ENCODE measurements at places on chromosomes 16 and 17.

DNA sequence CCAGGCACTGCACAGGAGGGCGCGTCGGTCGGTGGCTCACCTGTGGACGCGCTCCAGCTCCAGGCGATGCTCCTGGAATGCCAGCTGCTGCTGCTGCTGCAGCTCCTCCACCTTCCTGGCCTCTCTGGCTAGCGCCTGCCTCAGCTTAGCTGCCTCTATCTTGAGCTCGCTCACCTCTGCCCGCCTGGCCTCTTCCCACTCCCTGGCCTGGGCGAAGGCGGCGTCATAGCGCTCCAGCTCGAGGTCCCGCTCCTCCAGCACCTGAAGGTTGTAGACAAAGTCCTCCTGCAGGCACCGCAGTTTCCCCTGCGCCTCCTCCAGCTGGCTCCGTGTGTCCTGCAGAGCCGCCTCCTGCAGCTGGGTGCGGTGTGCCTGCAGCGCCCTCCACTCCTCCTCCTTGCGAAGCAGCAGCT is 11.1 kb downstream of the CCDC57 start:
- no peak overlapping the region for H3K4me3 ChIP-seq
- H3K27me3 ChIP-seq = no peaks in the 10 kb centered on the region
- peaks cover 19% of the 10 kb centered on the region for H3K4me1 ChIP-seq
- no peak overlapping the region for H3K27ac ChIP-seq

DNA sequence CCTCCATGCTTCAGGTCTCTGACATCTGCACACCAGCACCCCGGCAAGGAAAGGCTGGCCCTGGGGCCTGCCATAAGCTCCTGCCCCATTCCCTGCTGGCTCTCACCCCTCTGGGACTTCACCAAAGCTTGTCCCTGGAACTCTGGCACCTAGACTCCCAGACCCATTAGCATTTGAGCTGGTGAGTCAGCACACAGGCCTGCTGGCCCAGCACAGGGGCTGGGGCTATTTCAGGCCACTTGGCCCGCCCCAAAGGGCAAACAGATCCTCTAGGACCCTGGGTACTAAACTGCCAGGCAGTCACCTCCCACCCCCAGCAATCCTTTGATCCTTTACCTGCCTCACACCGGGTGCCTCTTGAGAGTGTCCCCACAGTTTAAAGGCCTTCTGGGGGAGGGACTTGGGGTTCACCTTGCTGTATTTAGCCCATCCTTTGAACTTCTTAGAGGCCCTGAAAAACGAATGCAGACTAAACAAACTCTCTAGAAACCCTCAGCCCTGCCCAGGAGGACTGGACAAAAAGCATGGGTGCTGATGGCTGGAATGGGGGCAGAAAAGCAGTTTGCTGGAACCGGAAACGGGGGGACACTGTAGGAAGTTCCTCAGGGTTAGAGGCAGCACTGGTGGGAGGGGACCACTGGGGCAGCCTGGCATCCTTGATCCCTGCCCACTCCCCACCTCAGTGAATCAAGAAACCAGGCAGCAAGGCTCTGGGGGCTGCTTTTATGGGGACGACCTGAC is 3.2 kb upstream of the SAMD14 start:
- peaks cover 42% of the 10 kb centered on the region for H3K4me1 ChIP-seq
- no peaks in the 10 kb centered on the region for H3K27me3 ChIP-seq
- peaks cover 38% of the 10 kb centered on the region for H3K36me3 ChIP-seq
- no peak for DNase-seq

DNA sequence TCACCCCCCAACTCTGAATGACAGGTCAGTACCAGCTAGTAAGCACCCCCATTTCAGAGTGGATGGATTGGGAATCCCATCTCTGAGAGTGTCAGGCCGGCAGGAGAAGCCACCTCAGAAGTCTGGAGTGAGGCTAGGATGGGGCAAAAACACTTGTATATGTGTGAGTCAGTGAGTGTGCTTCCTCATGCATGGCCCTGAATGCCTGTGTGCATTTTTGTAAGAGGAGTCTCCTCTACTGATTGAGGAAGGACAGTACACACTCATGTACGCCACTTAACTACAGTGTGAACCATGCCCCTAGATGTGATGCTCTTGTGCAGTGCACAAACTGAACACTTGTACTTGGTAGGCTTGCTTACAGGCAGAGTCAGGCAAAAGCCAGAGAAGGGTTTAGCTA is 22.3 kb upstream of the NAGS start:
- no peaks in the 10 kb centered on the region for H3K27me3 ChIP-seq
- H3K27ac ChIP-seq = no peak overlapping the region
- no peaks in the 10 kb centered on the region for H3K36me3 ChIP-seq
- no peak for DNase-seq
- H3K4me3 ChIP-seq = no peak overlapping the region

DNA sequence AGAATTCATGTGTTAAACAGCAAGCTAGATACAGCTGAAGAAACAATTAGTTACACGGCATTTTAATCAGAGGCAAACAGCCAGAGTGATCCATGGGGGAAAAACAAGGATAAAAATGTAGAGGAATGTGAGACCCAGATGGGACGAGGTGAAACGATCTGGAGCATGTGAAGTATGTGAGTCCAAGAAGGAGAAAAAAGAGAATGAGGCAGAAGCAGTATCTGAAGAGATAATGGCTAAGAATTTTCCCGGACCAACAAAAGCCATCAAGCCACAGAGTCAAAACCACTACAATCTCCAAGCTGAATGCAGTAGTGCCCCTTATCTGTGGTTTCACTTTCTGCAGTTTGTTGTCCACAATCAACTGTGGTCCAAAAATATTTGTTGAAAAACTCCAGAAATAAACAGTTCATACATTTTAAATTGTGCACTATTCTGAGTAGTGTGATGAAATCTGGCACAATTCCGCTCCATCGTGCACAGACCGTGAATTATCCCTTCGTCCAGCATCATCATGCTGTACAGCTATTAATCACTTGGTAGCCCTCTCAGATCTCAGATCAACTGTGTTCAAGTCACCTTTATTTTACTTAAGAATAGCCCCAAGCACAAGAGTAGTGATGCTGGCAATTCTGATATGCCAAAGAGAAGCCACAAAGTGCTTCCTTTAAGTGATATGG is 18.8 kb downstream of the MYH10 start:
- H3K4me3 ChIP-seq = no peak overlapping the region
- peaks cover 6% of the 10 kb centered on the region for H3K4me1 ChIP-seq
- H3K27me3 ChIP-seq = no peaks in the 10 kb centered on the region
- no peak for DNase-seq
- H3K27ac ChIP-seq = no peak overlapping the region
- no peaks in the 10 kb centered on the region for H3K36me3 ChIP-seq

- peaks cover 51% of the 10 kb centered on the region for H3K4me1 ChIP-seq
- no peaks in the 10 kb centered on the region for H3K27me3 ChIP-seq
- H3K36me3 ChIP-seq = no peaks in the 10 kb centered on the region
- DNase-seq = no peak
- H3K4me3 ChIP-seq = no peak overlapping the region
- H3K27ac ChIP-seq = no peak overlapping the region
These were observed 133.3 kb downstream of the ZNF778 start for GRCh38 chr16:89350701-89351380.

DNA sequence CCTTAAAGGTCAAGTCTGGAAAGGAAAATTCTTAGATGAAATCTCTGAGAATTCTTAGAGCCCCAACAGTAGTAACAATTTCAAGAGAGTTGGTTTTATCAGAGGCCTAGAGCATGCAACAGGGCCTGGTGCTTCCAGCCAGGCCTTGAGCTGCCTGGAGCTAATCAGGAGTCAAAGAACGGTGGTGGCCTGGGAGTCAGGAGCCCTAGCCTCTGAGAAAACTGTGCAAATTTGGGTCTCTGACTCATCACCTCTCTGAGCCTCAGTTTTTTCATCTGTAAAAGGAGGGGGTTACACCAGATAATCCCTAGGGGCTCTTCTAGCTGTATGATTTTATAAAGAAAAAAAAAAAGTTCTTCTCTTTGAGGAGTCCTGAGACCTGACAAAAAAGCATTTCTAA is 227.3 kb upstream of the RPL38 start:
- no peaks in the 10 kb centered on the region for H3K4me1 ChIP-seq
- H3K4me3 ChIP-seq = no peak overlapping the region
- DNase-seq = no peak
- H3K27me3 ChIP-seq = no peaks in the 10 kb centered on the region
- no peaks in the 10 kb centered on the region for H3K36me3 ChIP-seq
- no peak overlapping the region for H3K27ac ChIP-seq

GRCh38 chr17:29591737-29592608 is 959 bp upstream of the ANKRD13B start:
- H3K4me1 ChIP-seq = peaks cover 79% of the 10 kb centered on the region
- DNase-seq = no peak
- no peaks in the 10 kb centered on the region for H3K36me3 ChIP-seq
- no peaks in the 10 kb centered on the region for H3K27me3 ChIP-seq
- H3K4me3 ChIP-seq = peak overlapping the region; percentile 94
- H3K27ac ChIP-seq = peak overlapping the region; percentile 93

GRCh38 chr16:56836410-56837230 is 28.4 kb upstream of the SLC12A3 start:
- peaks cover 3% of the 10 kb centered on the region for H3K36me3 ChIP-seq
- H3K27ac ChIP-seq = no peak overlapping the region
- no peak for DNase-seq

DNA sequence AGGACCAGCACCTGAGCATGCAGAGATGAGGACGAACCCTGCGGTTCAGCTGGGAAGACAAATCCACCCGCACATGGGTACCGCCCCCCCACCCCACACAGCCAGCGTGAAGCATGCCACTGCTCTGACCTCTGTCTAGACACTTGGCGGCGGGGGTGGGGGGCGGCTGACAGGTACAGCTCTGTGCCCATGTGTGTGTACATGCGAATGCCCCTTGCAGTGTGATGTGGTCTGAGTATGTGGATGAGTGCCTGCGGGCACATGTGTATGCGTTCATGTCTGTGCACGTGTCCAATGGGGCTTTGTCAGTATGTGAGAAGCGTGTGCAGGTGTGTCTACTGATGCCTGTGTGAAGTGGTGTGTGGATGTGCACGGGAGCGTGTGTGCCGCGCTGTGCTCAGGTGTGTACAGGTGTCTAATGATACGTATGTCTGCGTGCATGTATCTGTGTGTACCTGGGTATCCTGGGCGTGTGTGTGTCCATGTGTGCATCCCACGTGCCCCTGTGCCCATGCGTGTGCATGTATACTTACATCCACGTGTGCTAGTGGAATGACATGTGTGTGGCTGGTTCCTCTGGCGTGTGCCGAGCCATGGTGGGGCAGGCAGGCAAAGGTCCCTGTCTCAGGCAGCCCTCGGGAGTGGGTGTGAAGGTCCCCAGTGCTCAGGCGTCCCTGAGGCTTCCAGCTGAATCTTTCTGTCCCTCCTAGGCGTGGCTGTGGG is 636 bp upstream of the RAP1GAP2 start:
- no peak for DNase-seq
- no peaks in the 10 kb centered on the region for H3K4me1 ChIP-seq
- H3K4me3 ChIP-seq = no peak overlapping the region
- H3K36me3 ChIP-seq = no peaks in the 10 kb centered on the region

DNA sequence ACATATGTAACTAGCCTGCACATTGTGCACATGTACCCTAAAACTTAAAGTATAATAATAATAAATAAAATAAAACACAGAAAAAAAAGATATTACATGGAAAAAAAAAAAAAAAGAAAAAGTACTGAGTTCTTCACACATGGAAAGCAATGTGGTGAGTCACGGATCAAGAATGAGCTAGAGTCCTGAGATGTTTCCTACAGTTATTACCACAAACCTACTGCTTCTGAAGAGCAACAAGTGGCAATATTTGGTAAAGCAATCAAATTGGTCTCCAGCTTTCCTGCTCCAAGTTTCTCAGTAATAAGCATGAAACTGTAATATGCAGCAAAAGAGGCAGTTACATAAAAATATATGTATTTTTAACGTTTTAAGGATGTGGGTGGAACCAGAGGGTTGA is 223.3 kb upstream of the SALL1 start:
- H3K27me3 ChIP-seq = no peaks in the 10 kb centered on the region
- no peaks in the 10 kb centered on the region for H3K4me1 ChIP-seq
- no peaks in the 10 kb centered on the region for H3K36me3 ChIP-seq
- H3K27ac ChIP-seq = no peak overlapping the region
- no peak overlapping the region for H3K4me3 ChIP-seq

DNA sequence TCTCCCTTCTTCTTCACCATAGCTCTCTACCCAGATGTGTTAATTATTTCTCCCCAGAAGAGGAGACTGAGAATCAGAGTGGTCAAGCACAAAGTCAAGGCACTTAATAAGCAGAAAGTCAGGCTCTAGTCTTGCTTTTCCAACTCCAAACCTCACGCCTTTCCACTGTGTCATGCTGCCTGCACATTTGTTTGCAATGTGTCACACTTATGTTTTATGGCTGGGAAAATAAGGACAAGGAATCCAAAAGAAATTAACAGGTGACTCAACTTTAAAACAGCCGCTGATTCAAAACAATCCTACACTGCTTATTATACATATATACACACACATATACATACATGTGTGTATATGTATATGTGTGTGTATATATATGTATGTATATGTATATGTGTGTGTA is 255.7 kb upstream of the DYNLRB2 start:
- peaks cover 5% of the 10 kb centered on the region for H3K4me1 ChIP-seq
- no peaks in the 10 kb centered on the region for H3K36me3 ChIP-seq
- no peaks in the 10 kb centered on the region for H3K27me3 ChIP-seq
- H3K4me3 ChIP-seq = no peak overlapping the region
- H3K27ac ChIP-seq = no peak overlapping the region

GRCh38 chr17:54404259-54404658 is 496.4 kb upstream of the TOM1L1 start:
- no peak overlapping the region for H3K27ac ChIP-seq
- DNase-seq = no peak
- H3K36me3 ChIP-seq = no peaks in the 10 kb centered on the region
- no peaks in the 10 kb centered on the region for H3K4me1 ChIP-seq

GRCh38 chr17:58208344-58208743 is 10.7 kb downstream of the MKS1 start:
- H3K36me3 ChIP-seq = no peaks in the 10 kb centered on the region
- H3K4me1 ChIP-seq = no peaks in the 10 kb centered on the region
- H3K4me3 ChIP-seq = no peak overlapping the region
- no peaks in the 10 kb centered on the region for H3K27me3 ChIP-seq

DNA sequence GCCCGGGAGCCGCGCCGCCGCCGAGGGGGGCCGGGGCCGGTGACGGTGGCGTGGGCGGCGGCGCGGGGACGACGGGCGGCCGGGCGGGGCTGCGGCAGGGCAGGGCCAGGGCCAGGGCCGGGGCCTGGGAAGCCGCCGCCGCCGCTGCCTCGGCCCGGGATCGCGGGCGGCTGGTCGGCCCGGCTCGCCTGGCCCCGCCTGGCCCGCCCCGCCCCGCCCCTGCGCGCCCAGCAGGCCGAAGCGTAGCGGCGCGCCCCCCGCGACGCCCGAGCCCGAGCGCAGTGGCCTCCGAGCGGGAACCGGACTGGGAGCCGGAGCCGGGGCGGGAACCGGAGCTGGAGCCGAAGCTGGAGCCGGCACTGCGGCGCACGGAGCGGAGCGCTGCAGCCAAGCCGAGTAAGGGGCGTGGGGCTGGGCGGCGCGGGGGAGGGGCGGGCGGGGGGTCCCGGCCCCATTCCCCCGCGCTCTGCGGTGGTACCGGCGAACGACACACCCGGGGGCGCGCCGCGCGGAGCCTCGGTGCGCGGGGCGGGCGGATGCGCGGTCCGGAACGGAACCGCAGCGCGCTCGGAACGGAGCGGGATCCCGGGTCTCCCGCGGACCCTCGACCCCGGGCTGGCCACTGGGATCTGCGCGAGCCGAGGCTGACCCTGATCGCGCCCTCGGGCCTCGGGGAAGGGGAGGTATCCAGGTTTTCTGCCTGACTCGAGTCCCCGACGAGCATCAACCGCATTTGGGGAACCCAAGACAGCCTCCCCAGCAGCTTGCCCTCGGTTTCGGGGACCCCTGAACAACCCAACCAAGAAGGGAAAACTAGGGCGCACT is at the start of gene BEAN1:
BEAN1 (plus strand) TSS at position 260 of the 825 bp plus-strand sequence. CDS start 10,382 bp downstream, outside the sequence.
- no peak within 1 kb of the TSS for H3K27ac ChIP-seq
- DNase-seq = no peak
- no peaks in the 10 kb centered on the region for H3K27me3 ChIP-seq
- peaks cover 23% of the 10 kb centered on the region for H3K4me1 ChIP-seq
- no peaks in the 10 kb centered on the region for H3K36me3 ChIP-seq

Measured in vagina (tissue), 2 donors.